ENCODE measurements at places on chromosomes 2 and 18.

- no peak for DNase-seq
These were observed 256.1 kb downstream of the NDUFA10 start for GRCh38 chr2:239768907-239769553.

DNA sequence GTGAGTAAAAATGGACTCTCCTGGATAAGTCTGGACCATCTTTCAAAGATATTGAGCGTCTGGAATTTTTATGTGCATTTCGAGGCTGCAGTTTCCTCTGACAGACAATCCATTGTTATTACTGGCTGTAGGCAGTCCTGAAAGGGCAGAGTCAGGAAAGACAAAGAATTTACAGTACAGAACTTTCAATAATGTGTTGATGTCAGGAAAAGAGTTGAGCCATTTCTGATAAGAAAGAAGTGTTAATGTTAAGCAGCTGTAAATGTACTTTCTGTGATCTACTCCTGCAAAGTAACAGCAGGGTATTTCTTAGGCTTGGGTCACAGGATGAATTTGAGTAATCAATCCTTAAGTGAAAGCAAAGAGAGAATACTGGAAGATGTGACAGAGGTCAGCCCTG is 29.8 kb downstream of the TSPYL6 start:
- DNase-seq, result no peak

GRCh38 chr2:94956797-94957391 is 68.6 kb upstream of the MAL start:
- peak; percentile 23 for DNase-seq

DNA sequence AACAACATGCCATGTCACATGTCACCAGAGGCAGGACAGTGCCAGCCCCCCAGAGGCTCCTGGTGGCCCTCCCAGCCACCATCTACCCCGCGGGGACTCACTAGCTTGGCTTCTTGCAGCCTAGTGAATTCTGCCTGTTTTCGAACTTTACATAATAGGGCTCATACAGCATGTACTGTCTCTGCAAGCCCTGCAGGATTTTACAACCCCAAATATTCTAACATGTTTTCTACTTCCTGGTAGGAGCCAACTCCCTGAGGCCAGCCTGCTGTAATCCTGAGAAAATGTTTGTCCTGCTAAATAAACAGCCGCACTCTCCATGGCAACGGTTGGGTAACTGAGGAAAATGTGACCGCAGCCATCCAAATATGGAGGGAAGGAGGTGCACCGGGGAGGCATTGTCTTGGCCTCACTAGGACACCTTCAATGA is 2.7 kb downstream of the PER2 start:
- peak; percentile 99 for DNase-seq

DNA sequence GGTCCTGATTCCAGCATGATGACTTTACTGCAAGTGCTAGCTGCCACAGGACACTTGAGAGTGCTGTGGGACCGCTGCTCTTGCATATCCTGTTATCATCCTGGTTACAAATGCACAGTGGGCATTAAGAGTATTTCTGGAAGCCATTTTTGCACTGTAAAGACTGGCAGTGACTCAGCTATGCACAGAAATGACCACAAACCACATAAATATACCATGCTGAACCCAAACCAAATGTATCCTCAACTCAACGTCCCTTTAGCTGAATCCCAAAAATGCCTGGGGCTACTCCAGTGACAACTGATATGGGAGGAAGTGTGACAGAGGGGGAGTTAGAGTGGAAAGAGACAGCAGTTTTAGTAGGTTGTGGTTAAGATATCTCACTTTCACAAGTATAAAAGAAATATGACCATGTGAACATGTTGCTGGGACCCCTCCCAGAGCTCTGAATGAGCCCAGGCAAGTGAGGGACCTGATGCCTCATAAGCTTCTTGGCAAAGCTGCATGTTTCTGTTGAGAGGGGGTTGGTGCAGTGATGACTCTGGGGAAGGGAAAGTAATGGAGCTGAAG is 37.3 kb downstream of the RHBDD1 start:
- no peak for DNase-seq

DNA sequence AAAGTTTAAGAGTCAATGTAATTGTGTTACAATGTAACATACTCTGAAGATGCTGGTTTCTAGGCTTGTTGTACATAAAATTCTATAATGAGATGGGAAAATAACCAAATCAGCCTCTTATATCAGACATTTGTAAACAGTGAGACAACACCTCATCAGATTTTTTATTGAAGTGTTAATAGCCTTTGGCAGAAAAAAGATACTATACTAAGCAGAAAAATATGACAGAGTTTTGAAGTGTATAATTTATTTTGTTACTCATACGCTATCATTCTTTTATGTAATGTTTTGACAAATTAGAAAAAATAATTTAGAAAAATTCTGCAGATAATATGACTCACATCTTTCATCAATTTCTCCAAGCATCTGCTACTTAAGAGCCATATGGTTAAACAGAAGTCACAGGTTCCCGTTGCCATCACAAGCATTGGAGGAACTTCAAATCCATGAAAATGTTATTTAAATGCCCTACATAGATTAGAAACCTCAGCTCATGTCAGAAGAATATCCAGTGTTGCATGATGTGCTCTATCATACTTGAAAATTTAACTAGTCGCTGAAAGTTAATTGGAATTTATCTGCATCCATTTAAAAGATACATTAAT is 535.4 kb downstream of the LRP1B start:
- no peak for DNase-seq

- no peak for DNase-seq
These were observed 65.8 kb upstream of the GATA6 start for GRCh38 chr18:22103647-22104031.

DNA sequence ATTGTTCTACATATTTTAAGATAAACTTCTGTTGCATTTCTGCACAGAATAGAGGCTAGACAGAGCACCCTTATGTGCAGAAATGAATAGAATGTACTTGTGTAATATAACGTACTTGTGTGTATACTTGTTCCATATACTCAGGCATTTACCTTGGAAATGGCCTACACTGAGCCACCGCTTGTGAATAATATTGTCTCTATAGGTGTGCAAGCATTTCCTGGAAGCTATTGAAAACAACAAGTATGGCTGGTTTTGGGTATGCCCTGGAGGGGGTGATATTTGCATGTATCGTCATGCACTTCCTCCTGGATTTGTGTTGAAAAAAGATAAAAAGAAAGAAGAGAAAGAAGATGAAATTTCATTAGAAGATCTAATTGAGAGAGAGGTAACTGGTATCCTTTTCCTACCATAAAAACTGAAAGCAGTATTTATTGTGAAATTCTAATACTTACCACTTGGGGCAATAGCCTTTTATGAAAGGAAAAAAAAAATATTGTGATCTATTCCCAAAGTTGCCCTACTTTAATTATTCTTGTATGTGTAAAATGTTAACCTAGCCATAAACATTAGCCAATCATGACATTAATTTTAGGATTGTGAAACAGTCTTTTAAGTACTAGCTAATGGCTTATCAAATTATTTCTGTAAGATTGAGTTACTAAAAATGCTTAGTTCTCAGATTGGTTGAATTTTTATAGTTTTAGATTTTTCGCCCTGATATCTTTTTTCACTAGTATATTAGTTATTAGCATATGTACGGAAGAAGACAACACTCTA is 18.0 kb downstream of the ZC3H15 start:
- peak; percentile 56 for DNase-seq

GRCh38 chr2:188693111-188693510 is 281.1 kb upstream of the COL3A1 start:
- no peak for DNase-seq

DNA sequence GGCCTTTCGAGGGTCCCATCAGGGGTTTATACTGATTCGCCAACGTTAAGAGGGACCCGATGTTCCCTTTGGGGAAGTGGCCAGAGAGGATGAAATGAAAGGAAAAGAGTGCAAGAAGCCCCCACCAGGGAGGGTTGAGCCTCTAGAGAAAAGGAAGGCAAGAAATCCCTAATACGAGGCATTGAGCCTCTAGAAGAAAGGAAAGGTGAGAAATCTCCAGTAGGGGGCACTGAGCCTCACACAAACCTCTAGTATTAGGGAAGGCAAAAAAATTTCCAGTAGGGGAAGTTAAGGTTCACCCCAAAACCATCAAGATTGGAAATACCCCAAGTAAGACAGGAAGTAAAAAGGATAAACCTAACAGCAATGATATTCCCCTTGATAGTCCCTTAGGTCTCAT is 9.8 kb upstream of the SAP130 start:
- no peak for DNase-seq

DNA sequence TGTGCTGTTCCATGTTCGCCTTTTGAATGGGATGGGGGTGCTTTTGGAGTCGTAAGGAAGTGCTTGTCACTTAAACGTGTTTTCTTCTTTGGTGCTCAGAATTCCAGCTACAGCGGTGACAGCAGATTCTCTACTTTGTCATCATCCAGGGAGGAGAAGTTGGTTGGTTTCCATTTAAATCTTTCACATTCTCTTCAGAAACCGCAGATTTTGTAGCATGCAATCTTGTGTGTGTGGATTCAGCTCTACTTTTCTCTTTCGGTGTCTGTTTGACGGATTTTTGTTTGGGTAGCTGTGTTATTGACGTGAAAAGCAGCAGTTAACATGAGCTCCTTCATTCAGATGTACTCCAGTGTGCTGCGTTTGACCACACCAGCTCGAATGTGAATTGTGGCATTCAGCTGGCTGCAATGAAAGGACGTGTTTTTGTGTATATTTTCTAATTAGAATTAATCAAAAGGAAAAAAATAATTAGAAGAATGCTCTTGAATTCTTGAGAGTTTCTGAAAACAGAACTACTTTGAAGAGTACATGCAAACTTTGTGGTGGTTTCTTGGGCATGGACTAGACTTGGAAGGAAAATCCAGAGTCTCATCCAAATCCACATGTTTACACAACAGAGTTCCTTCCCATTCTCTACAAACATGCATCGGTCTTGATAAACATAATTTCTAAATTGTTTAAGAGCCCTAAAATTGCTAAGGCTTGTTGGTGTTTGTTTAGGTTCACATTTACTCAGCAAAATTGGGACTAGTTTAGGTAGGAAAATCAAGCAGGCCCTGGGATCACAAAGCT is 68.7 kb upstream of the RBM44 start:
- DNase-seq, result peak; percentile 89
